Stimulated activated CD8-positive, alpha-beta memory T cell treated with anti-CD3 and anti-CD28 coated beads, Interleukin-12 subunit alpha, Interleukin-12 subunit beta, amount 100 ng/mL, for 1 hour (primary cell): ENCODE measurements at places on chromosomes 5 and 9.

- DNase-seq, result no peak
Measured at GRCh38 chr9:2758162-2758897, 41.0 kb downstream of the KCNV2 start.

DNA sequence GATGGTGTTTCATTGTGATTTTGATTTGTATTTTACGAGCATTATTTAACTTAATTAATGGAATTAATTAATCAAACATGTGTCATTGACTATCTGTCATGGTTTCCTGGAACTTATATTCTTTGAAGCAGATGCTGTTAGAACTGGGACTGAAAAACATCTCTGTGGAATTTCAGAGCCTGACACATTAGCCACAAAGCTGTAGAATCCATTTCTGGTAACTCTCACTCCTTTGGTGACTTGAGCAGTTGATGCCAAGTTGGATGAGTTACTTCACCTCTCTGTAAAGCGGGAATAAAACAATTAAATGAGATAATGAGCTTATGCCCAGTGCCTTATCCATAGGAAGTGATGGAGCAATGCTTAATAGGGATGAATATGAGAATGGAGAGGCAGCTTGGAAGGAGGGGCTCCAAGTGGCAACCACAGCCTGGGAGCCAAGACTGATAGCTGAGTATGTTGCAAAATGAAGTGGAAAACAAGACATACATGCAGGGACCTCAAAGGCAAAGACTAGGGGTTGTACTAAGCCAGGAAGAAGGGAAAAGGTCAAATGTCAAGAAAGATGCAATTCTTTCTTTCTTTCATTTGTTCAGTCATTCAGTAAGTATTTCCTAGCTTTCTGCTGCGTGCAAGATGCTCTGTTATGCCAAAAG lies 23.1 kb upstream of the ADRA1B start:
- DNase-seq, result no peak

GRCh38 chr5:131229623-131230022 lies 34.2 kb upstream of the CDC42SE2 start:
- no peak for DNase-seq

DNA sequence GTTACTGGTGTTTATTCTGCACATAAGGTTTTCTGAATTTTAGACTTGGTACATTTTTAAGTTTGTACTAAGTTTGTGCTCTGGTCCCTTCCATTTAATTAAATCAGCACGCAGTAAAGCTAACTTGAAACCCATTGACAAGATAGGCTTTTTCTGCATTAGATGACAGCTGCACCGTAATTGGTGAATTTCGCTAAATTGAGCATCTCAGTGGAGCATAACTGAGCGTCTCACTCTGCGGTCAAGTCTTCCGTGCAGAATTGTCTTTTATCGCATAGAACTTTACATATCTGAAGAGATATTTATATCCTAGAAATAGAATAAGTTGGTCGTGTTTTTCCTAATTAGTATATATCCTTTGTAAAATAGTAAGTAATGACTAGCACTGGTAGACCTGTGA lies 4.1 kb downstream of the SUB1 start:
- no peak for DNase-seq

DNA sequence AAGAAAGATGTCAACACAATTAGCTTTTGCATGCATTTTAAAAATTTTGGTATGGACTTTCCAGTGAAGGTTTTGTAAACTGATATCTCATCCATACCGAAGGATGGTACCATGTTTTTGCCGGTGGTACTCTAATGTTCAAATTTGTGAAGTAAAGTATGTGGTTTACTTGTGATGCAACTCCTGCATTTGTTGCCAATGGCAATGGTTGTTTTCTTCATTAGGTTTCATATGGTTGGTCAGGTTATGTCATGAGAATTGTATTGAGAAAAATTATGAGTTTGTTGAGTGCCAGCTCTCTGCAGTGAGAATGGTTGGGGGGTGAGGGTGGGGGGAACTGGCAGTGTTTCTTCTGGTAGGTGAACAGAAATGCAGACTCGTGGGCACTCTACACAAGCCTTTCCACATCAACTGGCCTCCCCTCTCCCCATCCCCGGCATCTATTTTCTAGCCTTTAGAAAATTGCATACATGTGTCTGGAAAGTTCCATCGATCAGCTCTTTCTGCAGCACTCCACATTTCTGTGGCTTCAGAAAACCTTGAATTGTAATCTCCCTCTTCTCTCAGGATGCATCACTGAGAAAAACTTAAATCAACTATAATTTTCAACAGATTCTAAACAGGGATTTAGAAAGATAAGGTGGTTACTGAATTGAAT lies 107.7 kb downstream of the PDE4D start:
- no peak for DNase-seq

DNA sequence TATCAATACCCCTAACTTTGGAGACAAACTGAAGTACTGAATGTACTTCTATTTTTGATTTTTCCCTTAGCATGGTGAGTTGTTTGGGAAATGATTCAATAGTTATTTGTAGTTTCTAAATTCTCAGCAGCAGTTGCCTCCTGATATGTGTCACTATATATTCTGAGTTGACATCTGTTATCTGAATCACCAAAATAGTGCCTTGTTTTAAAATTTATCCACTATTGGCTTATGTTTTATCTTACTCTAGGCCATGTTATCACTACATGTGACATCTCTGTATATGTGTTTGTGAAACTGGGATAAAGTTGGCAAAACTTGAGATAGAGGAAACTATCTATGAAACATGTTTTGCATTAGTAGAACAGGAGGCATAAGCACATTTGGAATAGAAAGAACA lies 317.6 kb downstream of the TLE4 start:
- no peak for DNase-seq
